ENCODE measurements at places on chromosomes 7 and 10.

DNA sequence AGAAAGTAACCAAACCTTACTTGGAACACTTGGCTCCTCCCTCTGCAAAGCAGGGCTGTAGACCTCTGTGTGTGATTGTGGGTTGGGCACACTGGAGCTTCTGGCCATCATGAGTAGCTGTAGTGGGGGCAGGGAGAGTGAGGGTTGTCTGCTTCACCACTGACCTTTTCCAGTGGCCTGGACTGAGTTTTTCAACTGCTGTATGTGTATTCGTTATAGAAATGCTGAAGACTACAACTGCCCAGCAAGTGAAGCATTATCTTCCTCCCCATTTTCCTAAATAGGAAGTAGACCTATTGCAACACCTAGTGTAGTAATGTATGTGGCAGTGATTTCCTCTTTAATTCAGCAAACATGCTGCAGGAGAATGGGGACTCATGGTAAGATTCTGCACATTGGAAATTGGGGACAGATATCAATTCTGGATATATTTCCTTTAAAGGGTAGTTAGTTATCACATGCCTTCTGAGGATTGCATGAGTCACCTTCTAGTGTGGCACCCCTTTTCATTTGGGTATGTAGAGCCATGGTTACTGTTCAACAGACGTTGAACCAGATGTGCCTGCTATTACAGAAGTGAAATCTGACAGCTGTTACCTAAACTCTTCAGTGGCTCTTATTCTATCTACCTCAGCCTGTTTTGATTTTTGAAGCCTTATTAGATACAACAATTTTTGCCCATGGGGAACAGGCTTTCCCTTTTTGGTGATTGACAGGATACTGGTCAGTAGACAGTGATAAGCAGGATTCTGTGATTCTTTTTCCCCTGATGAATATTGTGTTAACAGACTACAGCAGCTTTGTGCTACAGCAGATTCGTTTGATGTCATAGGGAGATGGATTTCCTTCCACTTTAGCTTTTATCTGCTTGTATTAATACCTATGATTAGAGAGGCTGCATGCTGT lies 130.9 kb downstream of the SND1 start:
- no peak for DNase-seq

DNA sequence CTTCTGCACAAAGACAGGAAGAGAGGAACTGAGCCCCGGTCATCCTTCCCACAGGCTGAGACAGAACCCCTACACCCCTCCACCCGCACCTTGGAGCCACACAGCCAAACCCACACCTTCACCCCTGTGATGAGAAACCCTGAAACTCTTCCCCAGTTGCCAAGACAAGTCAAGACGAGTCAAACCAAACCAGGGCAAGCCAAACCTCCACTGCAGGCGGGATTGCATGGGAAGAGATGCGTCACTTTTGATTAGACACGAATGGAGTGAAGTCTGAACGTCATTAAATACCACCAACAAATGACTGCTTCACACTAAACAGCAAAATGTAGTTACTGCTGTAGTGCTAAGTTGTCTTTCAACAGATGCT lies 73.8 kb downstream of the PRPF18 start:
- DNase-seq: no peak

GRCh38 chr7:10537764-10538163 lies 435.9 kb upstream of the PHF14 start:
- no peak for DNase-seq

- no peak for DNase-seq
Observed at GRCh38 chr7:121860953-121861352, 12.0 kb upstream of the PTPRZ1 start.

GRCh38 chr10:112855134-112855533 lies 94.9 kb upstream of the TCF7L2 start:
- DNase-seq: no peak

DNA sequence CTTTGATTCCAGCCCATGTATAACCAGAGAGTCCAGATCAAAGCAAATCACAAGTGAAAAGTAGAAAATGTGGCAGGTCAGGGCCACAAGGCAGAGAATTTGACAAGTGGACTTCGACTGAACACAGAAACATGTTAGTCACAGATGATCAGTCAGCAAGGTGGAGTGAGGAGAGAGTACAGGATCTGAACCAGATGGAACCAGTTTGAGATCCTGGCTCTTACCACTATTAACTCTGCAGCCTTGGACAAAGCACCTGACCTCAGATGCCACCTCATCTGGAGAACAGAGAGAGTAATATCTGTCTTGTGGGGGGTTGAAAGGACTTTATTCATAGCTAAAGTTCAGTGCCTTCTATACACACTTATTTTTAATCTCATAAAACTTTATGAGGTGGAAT lies 4.4 kb downstream of the MRLN start:
- DNase-seq: no peak

DNA sequence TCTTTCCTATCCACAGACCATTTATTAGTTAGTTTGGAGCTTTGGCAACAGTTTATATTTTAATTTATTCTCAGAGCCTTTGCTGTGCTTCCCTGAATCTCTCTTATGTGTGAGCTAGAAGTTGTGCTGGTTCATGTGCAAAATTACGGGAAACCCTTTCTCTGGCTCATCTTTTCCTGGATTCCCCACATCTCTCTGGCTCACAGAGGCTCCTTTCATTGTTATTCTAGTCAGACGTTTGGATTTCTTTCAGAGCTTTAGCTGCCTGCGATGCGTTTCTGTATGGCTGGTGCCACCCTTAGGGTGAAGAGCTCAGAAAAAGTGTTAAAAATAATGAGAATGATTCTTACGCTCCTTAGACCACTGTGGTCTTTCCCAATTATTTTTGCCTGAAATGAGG lies 53.3 kb downstream of the TPST1 start:
- no peak for DNase-seq

Data from type B pancreatic cell (in vitro differentiated cells).